ENCODE measurements at places on chromosomes 6 and 20.
A peak's percentile ranks its signal among the peaks of the same experiment; 100 is the strongest.

DNA sequence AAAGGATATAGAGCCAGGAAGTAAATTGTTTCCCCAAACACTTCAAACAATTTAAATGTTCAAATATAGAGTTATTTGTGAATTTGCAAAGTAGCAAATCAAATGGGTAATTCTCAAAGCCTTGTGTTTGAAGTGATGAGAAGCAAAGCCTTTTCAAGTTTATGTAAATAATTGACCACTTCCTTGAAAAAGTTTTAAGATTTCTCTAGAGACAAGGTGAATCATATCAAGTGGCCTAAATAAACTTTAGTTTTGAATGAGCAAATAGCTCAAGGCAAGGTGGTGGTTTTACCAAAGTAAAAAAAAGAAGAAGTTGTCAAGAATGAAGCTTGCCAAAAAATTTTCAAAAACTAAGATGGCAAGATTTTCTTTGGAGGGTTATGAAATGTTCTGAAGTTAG is 42.6 kb upstream of the IFNGR1 start:
- DNase-seq: no peak

- DNase-seq: peak; percentile 87
Measured at GRCh38 chr20:32439132-32439829, 81.2 kb downstream of the ASXL1 start.

GRCh38 chr6:135506270-135506997 is 8.9 kb upstream of the AHI1 start:
- peak; percentile 56 for DNase-seq

DNA sequence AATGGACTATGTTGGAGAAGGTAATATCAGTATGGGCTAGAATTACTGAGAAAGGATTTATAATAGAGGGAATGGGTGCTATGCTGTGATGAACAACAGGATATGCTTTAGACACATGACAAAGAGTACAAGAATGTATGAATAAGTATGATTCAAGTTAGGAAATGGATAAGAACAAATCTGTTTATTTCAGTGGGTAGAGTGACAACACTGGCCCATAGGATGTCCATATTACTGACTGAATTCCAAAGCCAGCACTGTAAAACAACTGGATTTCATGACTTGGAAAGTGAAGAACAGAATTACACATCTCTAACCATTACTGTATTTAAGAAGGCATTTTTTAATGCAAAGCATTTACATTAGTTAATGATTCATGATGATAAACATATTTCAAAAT is 35.9 kb downstream of the EPM2A start:
- peak; percentile 76 for DNase-seq

DNA sequence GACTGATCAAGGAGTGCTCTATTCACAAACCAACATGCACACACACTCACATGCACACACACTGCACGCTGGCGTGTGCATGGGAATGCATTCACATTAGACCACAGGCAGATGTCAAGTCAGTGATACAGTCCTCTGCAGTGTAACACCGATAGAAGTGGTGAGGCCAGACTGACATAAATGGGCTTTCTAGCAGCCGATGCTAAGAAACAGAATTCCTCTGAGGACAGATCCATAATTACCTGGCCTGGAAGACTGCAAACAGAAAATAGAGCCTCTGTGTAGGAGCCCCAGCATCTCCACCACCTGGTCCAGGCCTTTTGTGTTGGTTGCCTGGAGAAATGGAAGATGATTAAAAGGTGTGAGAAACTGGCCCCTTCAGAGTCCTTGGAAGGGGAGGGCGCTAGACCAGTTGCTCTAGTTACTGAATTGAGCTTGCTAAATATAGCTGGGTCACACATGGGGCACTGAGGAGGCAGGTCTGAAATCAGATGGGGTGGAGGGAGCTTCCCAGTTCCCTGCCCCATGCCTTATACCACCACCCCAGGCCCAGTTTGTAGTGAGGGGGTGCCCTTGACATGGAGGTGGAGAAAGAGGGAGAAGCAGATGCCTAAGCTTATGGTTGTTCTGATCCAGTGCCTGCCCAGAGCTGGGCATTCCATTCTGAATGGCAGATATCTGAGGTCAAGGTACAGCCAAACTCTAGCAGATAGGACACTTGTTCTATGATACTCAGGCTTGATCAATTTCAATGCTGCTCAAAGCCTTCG is 233.8 kb downstream of the LRFN2 start:
- DNase-seq: peak; percentile 32
